ENCODE measurements at places on chromosomes 2 and 18.

- no peak for DNase-seq
These were observed 187.0 kb downstream of the OSR1 start for GRCh38 chr2:19171409-19171808.

DNA sequence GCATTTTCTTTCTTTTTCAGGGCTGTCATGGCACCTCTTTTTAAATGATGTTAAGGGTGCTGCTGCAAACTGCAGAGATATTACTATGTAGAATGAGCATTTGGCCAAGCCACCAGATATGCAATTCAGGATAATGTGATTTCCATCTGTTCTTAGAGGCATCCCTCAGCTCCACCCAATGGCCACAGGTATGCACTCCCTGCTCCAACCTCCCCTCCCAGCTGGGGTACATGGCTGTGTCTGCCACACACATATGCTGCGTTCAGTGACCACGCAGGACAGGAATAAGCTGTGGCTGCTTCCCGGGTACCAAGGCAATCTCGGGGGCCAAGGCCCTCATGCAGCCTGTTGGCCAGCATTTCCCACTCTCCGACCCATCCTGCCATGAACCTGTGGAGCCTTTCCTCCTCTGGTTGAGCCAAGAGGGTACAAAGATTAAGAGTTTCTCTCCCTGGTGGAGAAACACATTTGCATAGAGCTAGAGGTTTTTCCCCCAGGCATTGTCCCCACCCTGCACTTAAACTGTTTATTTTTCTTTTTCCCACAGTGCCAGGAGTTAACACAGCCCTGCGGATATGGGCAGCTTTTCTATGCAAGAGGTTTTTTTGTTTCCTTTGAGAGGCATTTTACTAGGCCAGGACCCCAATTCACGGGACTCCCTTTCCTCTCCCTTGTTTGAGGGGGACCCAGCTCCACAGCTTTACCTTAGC is 147.0 kb downstream of the GCA start:
- no peak for DNase-seq

- DNase-seq: no peak
These were observed 41.5 kb downstream of the TSHZ1 start for GRCh38 chr18:75252136-75252535.

DNA sequence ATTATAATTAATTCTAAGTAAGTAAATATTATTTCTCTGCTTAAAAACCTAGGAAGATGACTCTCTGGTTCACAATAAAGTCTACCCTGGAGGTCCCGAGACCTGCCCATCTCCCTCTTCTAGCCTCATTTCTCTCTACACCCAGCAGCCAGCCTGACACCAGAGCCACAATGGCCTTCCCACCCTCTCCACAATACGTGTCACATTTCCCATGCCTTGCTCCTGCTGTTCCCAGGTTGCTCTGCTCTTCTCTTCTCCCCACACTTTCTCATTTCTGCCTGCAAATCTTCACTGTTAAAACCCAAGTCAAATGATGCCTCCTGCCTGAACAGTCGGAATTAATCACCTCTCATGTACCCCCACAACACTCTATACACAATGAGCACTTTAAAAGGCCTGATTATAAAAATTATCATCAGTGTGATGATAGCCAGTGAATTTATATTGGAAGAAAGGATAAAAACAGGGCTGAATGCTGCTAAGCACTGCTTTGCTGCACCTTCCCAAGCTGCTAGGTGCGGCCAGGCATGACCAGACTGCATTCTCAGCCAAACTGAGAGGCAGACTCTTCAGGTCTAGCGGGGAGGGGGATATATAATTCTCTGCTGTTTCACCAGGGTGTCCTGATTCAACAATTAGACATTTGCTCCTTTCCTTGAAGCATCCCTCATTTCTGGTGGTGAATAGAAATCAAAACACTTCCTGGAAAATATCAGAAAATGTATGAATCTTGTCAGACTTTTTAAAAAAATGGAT is 160.6 kb downstream of the DTNA start:
- DNase-seq: no peak

- peak; percentile 25 for DNase-seq
These were observed 1.3 kb downstream of the PTPRM start for GRCh38 chr18:7568426-7568825.

DNA sequence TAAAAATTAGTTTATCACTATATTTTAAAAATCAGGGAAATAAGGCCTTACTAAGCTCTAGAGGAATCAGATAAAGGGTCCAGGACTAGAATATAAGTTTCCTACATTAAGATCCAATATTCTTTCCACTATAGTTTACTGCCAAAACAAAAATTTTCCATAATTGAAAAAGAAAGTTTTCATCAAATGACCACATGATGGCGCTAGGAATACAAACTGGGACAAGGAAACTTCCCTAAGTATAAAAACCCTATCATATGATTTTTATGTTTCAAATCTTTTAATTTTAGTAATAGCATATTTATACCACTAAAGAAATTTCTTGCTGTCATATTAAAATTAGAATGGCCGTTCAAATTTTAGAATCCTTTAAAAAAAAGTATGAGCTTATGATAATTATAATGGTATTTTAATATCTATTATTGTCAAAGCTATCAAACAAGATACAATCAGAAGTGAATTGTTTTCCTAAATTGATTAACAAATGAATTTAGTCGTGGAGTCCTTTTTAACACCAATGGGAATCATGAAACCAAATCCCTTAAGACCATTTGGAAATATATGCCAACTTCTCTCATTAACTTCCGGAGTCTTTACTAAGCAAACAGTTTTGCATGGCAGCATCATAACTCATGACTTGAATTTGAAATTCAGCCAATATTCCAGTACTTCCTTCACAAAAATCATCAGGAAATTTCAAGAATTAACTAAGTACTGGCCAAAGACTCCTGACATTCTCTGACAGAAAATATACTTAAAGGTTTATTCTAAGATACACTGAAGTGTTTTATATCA is 70.3 kb downstream of the SCN1A start:
- peak; percentile 58 for DNase-seq

DNA sequence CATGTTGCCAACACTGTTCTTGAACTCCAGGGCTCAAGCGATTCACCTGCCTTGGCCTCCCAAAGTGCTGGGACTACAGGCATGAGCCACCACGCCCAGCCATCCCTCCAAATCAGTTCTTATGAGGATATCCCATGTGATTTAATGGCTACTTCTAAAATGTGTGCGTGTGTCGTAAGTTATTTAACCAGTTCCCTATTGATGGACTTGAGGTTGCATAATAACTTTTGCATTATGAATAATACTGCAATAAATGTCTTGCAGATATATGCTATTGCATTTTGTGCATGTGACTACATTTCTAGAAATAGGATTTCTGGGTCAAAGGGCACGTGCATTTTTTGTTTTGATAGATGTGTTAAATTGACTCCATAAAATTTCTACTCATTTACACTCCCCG is 19.0 kb downstream of the DIPK1C start:
- no peak for DNase-seq

GRCh38 chr2:13255485-13255884 is 538.7 kb downstream of the TRIB2 start:
- DNase-seq: no peak

DNA sequence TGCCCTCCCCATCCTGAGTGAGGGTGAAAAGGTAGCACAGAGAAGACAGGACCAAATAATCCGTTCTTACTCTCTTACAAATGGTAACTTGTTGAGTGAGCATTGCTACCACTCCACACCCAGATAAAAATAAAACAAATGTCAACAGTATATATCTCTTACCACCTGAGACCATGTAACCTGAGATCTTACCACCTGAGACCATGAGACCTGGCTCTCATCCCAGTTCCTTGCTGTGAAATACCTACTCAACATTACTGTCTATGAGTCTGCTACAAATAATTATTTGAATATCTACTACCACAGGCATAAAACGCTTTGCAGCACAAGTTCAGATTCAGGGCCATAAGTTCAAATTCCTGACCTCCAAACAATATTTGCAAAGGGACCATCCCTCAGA is 234.7 kb downstream of the C1D start:
- no peak for DNase-seq

- DNase-seq: peak; percentile 81
These were observed 3.6 kb upstream of the ARL4C start for GRCh38 chr2:234500394-234501006.

- peak; percentile 75 for DNase-seq
These were observed 101.2 kb downstream of the MCFD2 start for GRCh38 chr2:46814160-46814961.

DNA sequence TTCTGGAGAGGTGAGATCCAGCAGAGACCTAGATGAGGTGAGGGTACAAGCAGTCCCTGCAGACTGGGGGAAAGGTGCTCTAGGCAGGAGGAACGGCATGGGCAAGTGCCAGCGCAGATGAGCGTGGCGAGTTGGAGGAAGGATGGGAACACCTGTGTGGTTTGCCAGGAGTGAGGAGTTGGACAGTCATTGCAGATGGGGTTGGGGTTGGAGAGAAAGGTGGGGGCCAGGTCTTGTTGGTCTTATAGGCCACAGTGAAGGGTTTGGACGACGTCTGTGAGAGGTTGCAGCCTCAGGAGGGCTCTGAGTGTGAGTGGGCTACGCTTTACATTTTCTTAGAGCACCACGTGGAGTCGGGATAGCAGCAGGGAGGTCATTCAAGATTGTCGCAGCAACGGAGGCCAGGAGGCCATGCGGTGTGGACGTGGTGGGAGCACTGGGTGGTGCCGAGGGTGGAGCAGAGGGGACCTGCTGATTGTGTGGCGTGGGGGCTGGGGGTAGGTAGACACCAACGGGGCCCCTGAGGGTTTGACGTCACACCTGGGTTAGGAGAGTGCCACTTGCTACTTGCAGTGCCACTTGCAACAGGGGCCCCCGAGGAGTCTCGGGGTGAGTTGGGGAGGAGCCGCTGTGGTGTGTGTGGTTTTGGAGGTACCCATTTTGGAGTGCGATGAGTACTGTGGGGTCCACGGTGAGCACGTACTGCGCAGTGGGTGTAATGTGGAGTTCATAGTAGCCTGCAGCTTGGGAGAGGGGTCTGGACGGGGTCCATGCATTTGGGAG is 66.2 kb downstream of the LPIN1 start:
- DNase-seq: no peak

GRCh38 chr2:144507441-144508171 is 12.3 kb downstream of the ZEB2 start:
- DNase-seq: no peak

- DNase-seq: no peak
These were observed 90.3 kb downstream of the RPRM start for GRCh38 chr2:153388246-153388645.

DNA sequence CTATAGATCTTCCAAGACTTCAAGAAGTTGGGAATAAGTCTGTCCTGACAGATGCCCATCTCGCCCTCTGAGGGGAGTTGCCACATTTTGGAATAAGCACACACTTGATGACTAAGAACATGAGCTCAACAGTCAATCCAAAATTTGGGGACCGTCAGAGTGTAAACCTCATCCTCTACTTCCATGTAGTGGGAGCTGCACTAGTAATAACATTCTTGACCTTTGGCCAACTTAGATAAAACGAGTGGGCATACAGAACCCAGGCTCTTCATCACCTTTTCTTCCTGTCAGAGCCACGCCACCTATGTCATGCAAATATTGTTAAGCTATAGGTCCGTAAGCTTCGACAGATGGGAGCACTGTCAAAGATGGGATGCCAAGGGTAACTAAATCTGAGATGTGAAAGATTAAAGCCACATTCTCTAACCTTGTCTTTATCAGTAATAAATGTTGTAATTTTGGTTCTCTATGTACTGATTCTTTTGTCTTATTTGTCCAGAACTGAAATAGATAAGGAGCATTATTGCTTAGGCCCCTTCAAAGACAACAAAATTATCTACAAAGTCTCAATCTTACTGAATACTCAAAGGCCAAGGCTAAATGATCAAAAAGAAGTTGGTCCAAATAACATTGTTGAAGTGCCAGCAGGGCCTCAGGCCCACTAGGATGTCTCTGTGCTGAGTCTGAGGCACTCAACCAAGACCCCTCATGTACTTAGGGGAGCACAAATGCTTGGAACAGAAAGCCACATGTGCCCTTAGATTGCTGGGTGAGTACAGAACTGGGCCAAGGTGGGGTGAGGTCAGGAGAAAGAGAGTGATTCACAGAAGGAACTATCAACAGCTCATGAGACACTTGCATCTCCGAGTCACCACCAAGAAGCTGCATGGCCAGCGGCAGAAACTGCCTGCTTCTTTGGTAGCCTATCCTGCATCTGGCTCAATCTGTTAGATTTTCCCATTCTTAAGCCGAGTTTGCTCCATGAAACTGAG is 15.0 kb downstream of the CDH2 start:
- DNase-seq: no peak

DNA sequence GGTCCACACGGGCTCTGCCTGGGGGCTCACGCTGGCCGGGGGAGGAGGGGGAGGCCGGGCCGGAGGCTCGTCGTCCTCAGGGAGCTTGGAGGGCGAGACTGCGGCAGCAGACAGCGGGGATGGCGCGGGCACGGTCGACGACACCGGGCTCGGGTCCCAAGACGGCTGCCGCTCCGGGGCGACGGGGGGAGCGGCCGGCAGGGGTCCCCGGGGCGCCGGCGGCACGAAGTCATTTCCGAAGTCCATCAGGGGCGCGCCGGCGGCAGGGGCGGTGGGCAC is 491 bp downstream of the RTN4 start:
- no peak for DNase-seq

GRCh38 chr18:79950515-79951341 is 725 bp downstream of the SLC66A2 start:
- peak; percentile 65 for DNase-seq

DNA sequence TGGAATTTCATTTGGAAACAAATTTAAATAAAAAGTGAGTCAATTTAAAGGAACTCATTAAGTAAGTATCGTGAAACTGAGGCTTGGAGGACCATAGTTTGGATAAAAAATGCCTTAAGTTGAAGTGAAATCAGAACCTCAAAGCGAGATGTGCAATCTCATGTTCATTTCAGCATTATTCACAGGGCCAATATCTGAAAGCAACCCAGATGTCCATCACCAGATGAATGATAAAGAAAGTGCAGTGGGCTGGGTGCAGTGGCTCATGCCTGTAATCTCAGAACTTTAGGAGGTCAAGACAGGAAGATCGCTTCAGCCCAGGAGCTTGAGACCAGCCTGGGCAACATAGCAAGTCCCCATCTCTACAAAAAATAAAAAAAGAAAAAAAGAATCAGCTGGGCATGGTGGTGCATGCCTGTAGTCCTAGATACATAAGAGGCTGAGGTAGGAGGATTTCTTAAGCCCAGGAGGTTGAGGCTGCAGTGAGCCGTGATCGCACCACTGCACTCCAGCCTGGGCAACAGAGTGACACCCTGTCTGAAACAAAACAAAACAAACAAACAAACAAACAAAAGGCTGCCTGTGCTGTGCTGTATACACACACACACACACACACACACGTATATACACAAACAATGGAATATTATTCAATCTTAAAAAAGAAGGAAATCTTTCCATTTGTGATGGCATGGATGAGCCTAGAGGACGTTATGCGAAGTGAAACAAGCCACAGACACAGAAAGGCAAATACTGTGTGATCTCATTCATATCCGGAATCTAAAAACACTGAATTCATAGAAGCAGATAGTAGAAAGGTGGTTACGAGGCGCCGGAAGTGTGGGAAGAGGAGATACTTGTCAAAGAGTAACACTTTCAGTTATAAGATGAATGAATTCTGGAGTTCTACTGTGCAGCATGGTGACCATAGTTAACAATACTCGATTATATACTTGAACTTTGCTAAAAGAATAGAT is 14.5 kb downstream of the SH3RF3 start:
- no peak for DNase-seq
